Stimulated activated CD8-positive, alpha-beta memory T cell treated with anti-CD3 and anti-CD28 coated beads, Interleukin-2, amount 100 ng/mL, for 1 hour (primary cell): ENCODE measurements at places on chromosomes 1 and 21.

GRCh38 chr1:7517611-7518330 lies 253.3 kb upstream of the VAMP3 start:
- no peak for DNase-seq

DNA sequence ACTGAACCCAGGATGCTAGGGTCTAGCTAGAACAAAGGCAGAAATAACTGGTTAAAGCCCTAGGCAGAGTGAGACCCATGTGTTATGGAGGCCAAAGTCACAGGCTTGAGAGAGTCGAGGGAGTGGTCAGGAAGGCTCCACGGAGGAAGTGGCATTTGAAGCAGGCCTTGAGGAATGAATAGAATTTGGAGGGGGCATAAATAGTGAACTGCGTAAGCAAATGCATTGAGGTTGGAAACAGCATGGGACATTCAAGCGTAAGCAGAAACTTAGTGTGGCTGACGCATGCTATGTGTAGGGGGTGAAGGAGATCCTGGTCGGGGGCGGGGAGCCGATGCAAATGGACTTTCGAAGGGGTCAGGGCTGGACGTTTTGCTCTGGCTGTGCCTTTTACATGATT lies 11.5 kb downstream of the AZIN2 start:
- no peak for DNase-seq

- no peak for DNase-seq
Observed at GRCh38 chr1:164054331-164054730, 504.7 kb upstream of the PBX1 start.

GRCh38 chr1:76066394-76066793 lies 8.2 kb upstream of the ST6GALNAC3 start:
- DNase-seq: no peak

DNA sequence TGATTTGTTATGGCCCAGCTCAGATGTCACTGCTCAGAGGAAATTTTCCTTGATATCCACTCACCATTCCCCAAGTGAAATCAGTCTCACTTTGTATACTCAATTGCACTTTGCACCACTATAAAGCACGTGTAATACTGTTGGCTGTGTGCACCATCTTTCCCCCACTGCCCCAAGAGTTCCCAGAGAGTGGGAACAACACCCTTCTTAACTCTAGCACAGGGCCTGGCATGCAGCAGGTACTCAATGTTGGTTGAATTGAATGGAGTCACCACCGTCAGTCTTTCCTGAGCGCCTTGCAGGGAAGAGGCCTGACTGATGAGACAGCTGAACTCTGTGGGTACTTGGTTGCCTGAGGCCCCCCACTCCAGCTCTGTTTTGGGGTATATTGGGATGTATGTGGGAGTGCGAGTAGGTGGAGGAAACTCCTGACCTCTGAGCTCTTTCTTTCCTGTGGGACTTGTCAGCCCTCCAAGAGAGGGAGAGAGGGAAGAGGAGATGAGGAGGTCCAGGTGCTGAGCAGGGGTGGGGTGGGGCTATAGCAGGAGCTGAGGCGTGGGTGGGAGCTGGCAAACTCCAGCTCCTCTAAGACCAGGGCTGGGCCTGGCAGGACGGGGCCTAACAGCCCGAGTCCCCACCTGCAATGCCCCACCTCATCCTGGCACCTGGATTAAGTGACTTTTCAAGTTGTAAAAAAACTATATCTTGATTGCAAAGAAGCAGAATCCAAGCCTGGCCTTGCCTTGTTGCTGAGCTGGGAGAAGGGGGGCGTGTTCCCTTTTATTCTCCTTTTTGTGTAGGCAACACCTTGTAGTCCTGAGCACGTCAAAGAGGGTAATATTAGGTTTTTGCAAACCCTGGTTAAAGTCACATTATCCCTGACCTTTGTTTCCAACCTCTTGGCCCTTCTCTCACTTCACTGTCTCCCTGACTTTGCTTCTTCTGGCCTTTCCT lies 19.4 kb upstream of the WASF2 start:
- DNase-seq: no peak

DNA sequence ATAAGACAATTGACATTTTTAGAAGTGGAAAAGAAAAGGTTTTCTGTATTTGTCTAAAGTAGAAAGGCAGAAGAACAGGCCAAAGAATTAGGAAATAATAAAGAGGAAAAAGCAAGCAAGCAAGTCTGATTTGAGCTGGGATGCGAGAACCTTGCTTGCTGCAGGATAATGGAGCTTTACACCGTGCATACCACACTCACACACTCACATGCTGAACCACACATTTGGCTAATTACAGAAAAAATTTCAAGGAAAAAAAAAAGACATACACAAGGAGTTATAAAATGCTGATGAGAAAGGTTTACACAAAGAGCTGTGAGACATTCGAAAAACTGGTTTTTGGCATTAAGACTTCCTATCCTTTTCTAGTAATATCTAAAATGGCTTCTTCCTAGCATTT lies 593.9 kb downstream of the KIF26B start:
- no peak for DNase-seq

GRCh38 chr1:160137216-160137862 lies 14.1 kb upstream of the ATP1A4 start:
- DNase-seq: no peak

GRCh38 chr1:179702946-179703539 lies 40.0 kb upstream of the FAM163A start:
- no peak for DNase-seq

DNA sequence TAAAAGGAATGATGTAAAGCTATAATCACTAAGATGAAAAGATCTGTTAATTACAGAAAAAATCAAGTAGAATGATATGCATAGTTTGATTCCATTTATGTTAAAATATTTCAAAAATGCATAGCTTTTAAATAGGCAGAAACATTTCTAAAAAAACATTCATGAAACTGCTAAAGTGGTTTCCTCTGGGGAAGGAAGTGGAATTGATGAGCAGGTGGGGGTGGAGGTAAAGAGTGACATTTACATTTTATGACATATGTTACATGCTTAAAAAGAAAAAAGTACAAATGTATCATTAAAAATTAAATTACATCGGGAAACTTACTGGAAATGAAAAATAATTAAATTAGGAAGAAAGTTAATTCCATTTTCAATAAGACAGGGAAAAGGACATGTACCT lies 42.8 kb upstream of the JAK1 start:
- DNase-seq: no peak

GRCh38 chr1:9912264-9912936 lies 2.3 kb upstream of the CTNNBIP1 start:
- no peak for DNase-seq

DNA sequence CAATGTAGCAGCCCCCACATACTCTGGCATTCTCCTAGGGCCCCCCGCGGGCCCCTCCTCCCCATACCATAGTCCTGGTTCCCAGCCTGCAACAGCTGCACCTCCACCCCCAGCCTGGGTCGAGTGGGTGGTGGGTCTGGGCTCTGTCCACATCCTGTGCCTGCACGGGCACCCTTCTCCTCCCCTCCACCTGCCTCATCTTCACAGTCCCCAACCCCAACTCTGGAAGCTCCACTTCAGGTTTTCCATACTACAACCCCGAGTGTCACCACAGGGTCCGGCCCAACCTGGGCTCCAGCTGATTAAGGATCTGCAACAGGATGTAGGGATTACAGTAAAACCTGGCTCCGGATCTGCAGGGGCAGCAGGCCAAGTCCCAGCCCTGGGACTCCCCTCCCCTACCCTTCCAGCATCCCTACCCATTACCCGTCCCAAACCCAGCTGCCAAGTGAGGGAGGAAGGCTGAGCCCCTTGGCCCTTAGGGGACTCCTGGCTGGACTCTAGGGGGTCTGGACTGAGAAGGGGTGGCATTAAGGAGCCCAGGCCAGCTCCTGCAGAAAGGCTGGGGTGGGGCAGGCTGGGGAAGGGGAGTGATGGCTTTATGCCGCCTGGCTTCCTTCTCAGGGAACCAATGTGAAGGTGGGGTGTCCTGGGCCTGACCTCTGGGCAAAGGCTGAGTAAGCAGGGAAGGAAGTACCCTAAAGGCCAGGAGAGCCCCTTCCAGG lies 116.8 kb downstream of the CASZ1 start:
- no peak for DNase-seq

GRCh38 chr21:33747420-33747819 lies 105.1 kb downstream of the ITSN1 start:
- DNase-seq: no peak
